NCI-H524 (cell line): ENCODE measurements at places on chromosomes 7 and 10.

GRCh38 chr7:44267719-44268421 is 57.5 kb downstream of the CAMK2B start:
- DNase-seq: peak; percentile 65

GRCh38 chr10:126701526-126701925 is 31.0 kb upstream of the C10orf90 start:
- DNase-seq: no peak

GRCh38 chr7:104414216-104414615 is 85.8 kb downstream of the LHFPL3 start:
- no peak for DNase-seq

DNA sequence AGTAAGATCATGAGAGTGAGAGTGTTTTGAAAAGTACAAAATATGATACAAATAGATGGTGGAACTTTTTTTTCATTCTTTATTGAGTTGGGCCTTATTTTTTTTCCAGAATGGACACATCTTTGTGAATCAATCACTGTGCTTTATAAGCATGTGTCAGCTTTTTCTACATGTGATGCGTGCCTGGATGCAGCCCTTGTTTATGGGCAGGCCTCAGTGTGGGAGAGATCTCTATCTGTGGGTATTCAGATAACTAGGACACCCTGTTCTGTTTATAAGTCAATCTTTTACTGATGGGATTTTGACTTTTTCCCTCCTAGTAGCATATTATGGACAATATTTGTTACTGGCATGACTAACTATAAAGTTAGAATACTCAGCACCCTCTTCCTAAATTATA is 42.9 kb upstream of the IKZF1 start:
- no peak for DNase-seq

- DNase-seq: no peak
Measured at GRCh38 chr7:138665249-138665648, 35.9 kb downstream of the SVOPL start.

DNA sequence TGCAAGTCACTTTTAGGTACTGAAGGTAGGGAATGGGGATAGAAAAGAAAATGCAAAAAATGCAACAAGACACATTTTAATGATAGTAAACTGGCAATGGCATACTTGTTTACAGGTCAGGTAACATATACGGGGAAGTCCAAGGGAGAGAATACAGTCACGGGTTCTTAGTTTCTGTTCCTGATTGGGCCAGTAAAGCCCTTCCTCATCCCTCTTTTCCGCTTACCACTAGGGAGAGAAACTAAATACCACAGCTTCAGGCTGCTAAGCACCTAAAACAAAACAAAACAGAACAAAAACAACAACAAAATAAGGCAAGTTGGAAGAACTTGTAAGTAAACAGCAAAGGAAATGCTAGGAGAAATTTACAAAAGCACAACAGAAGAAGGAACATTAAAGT is 65.2 kb upstream of the OGDHL start:
- no peak for DNase-seq

- DNase-seq: no peak
Measured at GRCh38 chr10:98694883-98695282, 248.1 kb upstream of the HPS1 start.

- no peak for DNase-seq
Measured at GRCh38 chr10:16259726-16260125, 177.1 kb upstream of the PTER start.

- DNase-seq: no peak
Measured at GRCh38 chr7:158075633-158076001, 512.0 kb downstream of the PTPRN2 start.

DNA sequence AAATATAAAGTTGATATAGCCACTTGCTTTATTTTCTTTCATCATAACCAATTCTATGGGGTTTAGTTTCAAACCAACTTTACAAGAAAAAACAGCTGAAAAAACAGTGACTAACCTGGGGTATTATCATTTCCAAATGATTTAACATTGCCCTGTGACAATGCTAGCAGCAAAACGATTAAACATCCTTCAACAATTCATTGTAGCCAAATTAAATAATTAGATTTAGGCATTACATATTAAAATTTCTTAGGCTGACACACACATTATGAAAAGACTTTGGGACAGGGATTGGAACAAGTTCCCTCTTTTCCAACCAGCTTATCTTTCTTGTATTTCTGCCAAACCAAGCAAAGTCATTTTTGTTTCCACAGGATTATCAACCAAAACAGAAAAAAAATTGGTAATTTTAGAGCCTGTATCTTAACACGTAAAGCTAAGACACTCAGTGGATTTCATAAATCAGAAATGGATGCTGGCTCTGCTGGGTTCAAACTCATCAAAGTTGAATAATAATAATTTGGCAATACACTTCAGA is 84.0 kb downstream of the SEMA3D start:
- no peak for DNase-seq

DNA sequence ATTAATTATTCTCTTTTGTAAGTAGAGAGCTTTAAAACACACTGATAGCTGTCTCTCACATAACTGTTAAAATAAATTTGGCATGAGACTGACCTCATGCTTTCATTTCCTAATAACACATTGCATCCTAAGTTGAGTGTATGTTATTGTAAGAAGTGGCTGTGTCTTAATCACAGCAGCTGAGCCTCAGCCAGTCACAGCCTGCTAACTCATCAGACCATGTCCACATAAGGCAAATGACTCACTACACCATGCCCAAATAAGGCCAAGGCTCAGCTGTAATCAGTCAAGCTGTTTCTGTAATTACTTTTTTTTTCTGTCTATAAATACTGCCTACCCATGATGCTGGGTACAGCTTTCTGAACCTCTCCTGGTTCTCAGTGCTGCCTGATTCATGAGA is 860.9 kb downstream of the XPNPEP1 start:
- no peak for DNase-seq

GRCh38 chr7:30873656-30874055 is 38.0 kb upstream of the AQP1 start:
- peak; percentile 60 for DNase-seq

- no peak for DNase-seq
Measured at GRCh38 chr7:113628948-113629847, 289.6 kb downstream of the PPP1R3A start.

GRCh38 chr10:111323389-111323966 is 246.6 kb downstream of the ADRA2A start:
- DNase-seq: no peak

GRCh38 chr7:113087071-113087998 is 708 bp upstream of the GPR85 start:
- DNase-seq: peak; percentile 83

DNA sequence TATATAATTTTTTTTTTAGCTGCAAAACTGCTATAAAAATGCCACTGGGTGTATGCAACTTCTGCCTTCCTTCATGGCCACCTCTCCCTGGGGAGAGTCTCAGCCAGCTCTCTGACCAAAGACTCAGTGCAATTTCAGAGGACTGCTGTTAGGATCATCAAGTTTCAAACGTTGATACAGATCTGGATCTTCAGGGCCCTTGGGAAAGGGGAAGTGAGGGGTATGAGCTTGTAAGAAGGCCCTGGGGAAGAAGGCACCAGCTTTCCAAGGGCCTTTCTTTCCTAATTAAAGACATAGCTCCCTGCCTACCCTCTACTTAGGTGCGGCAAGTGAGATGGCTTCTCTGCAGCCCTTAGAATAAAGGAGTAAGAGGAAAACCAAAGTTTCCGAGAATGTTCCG is 130.4 kb downstream of the CUL2 start:
- no peak for DNase-seq

DNA sequence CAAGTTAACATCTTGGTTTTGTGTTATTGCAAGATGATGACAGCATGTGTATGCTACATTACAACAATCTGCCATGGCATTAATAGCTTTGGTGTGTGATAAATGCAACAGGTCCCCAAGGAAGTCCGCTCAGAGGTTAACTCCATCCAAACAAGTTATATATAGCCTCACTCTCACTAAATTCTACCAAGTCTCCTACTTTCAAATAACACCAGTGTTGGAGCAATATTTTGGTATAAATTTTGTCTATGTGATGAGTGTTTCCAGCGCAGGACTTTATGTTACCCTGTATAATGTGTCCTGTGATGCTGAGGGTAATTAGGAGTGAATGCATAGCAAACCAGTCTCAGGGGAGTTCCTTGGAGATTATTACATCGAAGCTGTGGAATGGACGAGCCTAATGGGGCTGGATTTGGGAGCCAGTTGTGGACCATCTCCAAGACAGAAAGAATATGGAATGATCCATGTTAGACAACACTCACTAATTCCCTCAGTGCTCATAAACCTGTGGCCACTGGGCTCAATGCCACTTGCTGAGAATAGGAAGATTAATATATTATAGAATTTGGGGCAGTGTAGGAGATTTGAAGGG is 127.6 kb upstream of the CXCL12 start:
- peak; percentile 13 for DNase-seq

DNA sequence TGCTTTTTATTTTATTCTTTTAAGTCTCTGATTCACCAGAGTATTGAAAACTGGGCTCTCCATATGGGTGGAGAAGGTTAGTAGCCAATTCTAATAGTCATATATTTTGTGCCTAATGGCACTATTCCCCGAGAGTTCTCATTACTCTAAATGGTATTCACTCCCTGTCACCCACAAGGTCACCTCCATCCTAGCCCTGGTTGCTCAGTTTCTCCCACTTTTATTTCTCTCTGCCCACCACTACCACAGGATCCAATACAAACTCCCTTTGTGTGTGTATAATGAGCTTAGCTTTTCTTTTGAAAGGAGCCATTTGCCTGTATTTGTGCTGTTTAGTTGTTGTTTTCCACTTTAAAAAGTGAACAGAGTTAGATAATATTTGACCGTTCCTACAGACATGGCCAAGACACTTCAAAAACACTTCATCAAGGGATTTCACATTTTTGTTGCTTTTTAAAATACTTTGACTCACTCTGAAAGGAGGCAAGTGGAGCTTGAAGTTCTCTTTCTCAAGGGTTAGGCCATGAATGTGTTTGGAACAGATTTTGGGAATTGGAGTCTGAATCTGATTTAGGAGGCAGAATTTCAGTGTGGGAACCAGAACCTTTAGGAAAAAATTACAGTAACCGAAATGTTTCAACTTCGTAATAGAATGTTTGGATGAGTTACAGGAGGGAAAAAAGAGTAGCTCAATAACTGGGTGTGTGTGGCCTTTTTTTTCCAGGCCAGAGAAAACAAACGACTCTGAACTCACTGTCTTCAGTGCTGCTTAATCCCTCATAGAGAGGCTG is 321.3 kb downstream of the BICC1 start:
- no peak for DNase-seq

DNA sequence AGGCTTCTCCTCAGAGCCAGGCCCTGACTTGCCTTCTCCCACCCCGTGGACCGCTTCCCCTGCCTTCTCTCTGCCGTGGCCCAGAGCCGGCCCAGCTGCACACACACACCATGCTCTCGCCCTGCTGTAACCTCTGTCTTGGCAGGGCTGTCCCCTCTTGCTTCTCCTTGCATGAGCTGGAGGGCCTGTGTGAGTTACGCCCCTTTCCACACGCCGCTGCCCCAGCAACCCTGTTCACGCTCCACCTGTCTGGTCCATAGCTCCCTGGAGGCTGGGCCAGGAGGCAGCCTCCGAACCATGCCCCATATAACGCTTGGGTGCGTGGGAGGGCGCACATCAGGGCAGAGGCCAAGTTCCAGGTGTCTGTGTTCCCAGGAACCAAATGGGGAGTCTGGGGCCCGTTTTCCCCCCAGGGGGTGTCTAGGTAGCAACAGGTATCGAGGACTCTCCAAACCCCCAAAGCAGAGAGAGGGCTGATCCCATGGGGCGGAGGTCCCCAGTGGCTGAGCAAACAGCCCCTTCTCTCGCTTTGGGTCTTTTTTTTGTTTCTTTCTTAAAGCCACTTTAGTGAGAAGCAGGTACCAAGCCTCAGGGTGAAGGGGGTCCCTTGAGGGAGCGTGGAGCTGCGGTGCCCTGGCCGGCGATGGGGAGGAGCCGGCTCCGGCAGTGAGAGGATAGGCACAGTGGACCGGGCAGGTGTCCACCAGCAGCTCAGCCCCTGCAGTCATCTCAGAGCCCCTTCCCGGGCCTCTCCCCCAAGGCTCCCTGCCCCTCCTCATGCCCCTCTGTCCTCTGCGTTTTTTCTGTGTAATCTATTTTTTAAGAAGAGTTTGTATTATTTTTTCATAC is 38.0 kb downstream of the LIMK1 start:
- no peak for DNase-seq

DNA sequence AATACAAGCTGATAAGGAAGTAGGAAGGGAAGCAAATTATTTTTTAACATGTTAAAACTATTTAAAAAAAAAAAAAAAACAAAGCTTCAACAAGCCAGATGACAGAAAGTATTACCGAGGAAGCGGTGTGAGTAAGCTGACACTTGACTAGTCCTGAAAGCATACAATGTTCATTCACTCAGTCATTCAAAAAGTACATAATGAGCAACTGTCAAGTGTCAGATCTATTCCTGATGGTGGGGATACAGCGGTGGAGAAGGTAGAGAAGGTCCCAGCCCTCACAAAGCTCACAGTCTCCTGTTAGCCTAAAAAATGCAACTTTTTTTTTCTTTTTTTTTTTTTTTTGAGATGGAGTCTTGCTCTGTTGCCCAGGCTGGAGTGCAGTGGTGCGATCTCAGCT is 40.0 kb downstream of the RAPGEF5 start:
- no peak for DNase-seq

DNA sequence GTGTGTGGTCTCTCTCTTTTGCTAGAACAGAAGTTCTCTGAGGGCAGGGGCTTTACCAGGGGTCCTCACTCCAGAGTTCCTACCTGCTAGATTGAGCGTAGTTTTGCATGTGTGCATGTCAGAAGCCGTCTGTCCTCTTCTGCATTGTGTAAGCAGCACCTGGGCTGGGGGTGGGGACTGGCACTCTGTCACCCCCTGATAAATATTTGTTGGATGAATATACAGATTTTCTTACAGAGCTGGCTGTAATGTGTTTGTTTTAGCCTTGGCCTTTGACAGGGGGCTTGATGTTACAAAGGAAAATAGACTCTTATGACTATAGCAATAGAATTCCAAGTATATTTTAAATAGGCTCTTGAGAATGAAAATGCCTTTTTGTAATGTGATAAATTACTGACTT is 46.6 kb downstream of the WDR37 start:
- no peak for DNase-seq

GRCh38 chr7:113200281-113200680 is 81.9 kb upstream of the SMIM30 start:
- no peak for DNase-seq

GRCh38 chr7:55206235-55207029 is 158.7 kb upstream of the LANCL2 start:
- DNase-seq: no peak

DNA sequence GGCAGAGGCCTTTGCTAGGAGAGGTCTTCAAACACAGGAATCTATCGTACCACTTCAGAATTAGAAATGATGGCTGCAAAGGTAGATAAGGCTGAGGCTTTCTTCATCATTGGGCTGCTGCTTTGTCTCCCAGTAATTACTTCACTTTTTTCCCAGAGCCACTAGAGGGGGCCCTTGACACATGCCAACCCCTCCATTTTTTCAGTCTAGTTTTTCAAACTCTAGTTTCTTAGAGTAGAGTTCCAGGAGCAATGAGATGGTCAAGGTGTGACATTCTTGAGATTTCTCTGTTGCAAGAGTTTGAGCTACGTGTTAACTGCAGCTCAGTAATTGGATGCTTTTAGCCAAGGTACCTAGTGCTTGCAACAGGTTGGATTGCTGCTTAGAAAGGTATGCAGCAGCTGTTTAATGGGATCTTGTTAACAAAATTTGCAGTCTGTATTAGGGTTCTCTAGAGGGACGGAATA is 33.8 kb upstream of the RBM20 start:
- no peak for DNase-seq

GRCh38 chr7:3754493-3755341 is 453.7 kb downstream of the SDK1 start:
- no peak for DNase-seq
